ENCODE measurements at places on chromosomes 5 and 9.

GRCh38 chr5:133514456-133514855 lies 97.9 kb downstream of the FSTL4 start:
- DNase-seq, result no peak

- peak; percentile 48 for DNase-seq
Measured at GRCh38 chr5:140345919-140346347, 470 bp downstream of the HBEGF start.

DNA sequence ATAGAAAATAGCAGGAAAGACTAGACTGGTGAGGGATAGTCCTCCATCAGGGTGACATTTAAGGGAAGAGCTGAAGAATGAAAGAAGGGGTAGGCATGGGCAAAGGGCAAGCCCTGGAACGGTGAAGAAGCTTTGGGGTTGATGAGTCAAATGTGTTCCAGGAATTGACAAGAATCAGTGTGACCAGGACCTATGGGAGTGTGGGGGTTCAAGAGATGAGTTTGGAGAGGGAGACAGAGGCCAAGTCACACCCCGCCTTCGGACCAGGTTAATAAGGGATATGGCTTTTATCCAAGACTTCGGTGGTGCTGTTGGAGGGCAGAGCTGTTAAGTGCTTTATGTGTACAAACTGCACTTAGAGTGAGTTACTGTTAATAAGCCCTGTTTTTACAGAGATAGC lies 920 bp downstream of the PMPCA start:
- DNase-seq, result peak; percentile 7

DNA sequence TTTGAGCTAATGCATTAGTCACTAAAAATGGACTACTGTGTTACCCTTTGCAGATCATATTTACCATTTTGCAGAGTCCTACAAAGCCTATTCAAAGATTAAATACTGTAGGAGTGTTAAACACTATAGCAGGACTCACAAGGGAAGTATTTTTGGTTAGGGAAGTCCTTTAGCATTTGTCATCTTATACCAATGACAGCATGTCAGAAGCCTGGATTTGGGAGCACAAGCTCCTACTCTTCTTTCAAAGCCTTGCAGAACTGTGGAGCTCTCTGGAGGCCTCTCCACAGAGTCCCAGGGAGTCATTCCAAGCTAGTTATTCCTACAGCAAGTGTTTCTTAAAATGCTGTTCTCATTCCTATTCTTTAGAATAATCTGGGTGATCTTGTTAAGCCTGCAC lies 288.8 kb downstream of the PIK3R1 start:
- no peak for DNase-seq

DNA sequence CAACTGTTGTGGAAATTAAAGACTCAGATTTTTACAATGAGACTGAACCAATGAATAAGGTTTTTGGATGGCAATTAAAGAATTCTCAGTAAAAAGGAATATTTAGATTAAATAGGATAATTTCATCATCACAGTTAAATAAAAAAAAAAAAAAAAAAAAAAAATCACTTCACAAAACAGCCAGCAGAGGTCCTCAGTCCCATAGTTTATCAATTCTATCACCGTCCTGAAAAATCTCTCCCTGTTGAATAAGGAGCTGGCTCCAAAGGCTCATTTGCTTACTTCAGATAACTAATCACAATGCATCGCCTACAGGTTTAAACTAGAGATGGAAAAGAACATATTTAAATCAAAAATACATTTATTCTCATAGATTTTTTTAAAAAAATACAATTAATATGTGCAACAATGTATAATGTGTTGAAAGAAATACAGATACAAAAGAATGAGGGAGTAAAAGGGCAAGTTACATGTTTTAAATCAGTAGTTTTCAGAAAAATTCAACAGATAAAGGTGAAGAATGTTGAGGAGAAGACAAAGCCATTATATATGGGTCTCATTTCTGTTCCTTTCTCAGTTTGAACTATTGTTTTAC lies 175.8 kb upstream of the CHD1 start:
- DNase-seq, result peak; percentile 57

GRCh38 chr9:113511856-113512761 lies 48.6 kb downstream of the RGS3 start:
- DNase-seq, result peak; percentile 68

GRCh38 chr9:32764139-32764538 lies 19.2 kb upstream of the TMEM215 start:
- DNase-seq, result no peak

DNA sequence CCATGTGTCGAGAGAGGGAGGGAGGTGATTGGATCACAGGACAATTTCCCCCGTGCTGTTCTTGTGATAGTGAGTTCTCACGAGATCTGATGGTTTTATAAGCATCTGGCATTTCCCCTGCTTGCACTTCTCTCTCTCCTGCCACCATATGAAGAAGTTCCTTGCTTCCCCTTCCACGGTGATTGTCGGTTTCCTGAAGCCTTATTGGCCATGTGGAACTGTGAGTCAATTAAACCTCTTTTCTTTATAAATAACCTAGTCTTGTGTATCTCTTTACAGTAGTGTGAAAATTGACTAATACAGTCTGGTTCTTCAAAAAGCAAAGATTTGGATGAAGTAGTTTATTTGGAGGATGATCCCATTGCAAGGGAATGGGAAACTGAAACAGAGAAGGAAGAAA lies 11.3 kb upstream of the MIER3 start:
- peak; percentile 48 for DNase-seq

DNA sequence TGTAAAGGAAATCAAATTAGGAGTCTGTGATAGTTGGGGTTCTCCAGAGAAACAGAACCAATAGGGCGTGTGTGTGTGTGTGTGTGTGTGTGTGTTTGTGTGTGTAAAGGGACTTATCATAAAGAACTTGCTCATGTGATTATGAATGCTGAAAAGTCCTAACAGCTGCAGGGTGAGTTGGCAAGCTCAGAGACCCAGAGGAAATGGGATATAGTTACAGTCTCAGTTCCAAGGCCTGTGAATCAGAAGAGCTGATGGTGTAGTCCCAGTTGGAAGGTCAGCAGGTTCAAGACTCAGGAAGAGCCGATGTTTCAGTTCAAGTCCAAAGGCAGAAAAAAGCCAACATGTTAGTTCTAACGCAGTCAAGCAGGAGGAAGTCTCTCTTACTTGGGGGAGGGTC lies 214.2 kb downstream of the ELAVL2 start:
- DNase-seq, result no peak

DNA sequence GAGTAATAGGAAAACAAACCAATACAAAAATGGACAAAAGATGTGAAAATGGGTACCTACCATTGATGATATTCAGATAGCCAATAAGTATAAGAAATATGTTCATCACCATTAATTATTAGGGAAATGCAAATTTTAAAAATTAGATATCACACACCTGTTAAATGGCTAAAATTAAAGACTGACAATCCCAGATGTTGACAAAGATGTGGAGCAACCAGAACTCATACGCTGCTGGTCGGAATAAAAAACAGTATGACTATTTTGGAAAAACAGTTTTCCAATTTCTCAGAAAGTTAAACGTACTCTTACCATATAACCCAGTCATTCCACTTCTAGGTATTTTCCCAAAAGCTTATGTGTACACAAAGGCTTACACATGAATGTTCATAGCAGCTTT lies 27.1 kb downstream of the TMEM267 start:
- DNase-seq, result no peak

GRCh38 chr9:27386571-27387091 lies 89.7 kb upstream of the EQTN start:
- DNase-seq, result no peak

DNA sequence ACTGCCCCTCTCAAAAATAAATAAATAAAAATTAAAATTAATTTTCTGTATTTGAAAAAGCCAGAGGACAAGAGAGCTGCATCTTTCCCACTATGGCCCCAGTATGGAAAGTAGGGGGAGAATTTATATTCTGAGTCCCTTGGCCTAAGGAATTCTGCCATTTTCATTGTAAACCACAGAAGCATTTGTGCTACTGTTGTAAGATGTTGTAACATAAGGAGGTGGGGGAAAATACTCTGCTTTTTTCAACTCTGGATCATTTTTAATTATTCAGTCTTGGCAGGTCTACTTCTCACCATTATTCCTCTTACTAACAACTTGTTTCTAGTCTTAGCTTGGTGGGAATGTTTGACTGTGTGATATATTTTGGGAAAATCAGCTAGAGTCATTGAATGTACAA lies 52.3 kb upstream of the APC start:
- DNase-seq, result no peak

DNA sequence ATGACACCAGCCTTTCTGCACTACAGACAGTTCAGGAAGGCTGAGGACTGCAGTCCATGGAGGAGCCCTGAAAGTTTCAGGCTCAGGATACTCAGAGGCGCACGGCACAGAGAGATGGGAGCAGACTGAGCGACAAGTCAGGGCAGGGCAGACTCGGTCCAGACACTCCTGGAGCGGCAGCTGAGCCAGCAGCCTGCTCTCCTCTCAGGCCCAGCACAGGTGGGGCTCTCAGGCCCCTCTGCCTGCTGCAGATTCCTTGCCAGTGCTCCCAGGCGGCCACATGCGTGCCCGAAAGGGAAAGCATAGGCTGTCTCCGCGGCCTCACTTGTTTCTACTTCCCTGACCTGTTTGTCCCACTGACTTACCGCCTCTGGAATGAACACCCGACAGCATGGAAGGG lies 228.3 kb downstream of the IRX2 start:
- DNase-seq, result no peak

- DNase-seq, result no peak
Measured at GRCh38 chr5:104126980-104127379, 564.4 kb upstream of the NUDT12 start.

DNA sequence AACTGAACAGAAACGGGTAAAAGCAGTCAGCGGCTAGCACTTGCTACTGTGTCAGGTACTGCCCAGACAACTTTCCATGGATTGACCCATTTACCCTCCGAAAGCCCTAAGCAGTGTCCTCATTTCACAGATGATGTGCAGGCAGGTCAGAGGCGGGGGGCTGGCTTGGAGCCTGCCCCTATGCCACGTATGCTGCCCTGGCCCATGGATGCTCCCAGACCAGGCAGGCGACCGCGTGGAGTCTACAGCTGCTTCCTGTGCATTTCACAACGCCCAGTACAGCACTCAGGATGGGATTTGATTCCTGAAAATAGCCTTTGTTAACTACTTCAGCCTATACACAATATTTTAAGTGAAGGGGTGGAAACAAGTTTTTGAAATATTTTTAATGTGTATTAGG lies 202.9 kb downstream of the NXNL2 start:
- no peak for DNase-seq

DNA sequence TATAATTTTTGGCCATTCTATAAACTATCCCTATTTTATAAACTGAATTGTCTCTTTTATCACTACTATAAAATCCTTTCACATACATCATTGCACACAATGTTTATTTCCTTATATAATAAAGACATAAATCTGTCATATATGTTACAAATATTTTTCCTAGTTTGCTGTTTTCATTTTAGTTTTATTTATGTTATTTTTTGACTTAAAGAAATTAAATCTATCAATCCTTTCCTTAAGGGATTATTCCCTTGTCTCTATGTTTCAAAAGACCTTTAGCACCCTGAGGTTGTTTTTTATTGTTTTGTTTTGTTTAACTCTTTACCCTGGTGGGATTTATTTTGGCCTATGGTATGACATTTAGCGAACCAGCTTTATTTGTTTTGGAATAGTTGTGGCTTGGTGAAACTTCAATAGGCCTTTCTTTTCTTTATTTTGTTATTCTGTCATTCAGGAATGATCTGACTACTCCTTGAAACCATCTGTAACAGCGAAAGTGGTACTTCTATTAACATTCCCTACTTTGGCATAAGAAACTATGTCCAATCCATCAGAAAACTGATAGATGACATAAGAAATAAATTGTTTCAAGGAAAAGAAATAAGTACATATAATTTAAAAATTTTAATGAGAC lies 125.9 kb downstream of the CEP120 start:
- DNase-seq, result no peak

DNA sequence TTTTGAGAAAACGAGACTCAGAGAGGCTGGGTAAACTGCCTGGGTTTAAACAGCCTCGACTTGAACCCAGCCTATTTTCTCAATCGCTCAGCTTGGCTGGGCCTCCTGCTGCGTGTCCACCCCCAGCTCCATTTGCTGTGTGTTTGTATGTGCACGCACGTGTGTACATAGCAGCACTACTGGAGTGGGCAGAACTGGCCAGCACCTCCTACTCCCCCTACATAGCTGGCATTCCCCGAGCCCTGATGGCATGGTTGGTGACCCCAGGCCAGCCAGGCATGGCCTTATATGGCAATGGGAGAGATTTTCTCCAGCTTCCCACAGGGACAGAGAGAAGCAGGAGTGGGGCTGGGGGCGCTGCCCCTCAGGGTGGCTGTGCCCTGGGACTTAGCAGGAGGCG lies 4.1 kb downstream of the AIF1L start:
- DNase-seq, result no peak

- DNase-seq, result no peak
Measured at GRCh38 chr5:80937584-80938356, 22.4 kb upstream of the RASGRF2 start.

GRCh38 chr5:149807176-149807575 lies 77.1 kb downstream of the PPARGC1B start:
- DNase-seq, result no peak

GRCh38 chr9:126861707-126862103 lies 1.3 kb downstream of the ZBTB34 start:
- peak; percentile 59 for DNase-seq

DNA sequence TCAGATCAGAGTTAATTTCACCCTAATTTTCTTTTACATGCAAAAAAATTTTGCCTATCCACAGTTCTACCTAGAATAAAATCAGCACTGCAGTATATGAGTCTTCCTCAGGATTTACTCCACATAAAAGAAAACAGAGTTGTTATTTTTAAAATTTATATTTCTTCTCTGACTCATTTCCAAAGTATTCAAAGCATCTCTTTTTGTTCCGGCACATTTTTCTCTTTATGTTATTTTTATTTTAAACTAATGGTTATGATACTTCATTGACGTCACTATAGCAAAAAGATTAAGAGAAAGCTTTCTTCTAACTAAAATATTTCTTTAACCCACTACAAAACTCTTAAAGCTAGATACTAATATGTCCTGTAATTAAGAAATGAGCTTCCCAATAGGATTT lies 590.4 kb downstream of the PRELID2 start:
- DNase-seq, result no peak

DNA sequence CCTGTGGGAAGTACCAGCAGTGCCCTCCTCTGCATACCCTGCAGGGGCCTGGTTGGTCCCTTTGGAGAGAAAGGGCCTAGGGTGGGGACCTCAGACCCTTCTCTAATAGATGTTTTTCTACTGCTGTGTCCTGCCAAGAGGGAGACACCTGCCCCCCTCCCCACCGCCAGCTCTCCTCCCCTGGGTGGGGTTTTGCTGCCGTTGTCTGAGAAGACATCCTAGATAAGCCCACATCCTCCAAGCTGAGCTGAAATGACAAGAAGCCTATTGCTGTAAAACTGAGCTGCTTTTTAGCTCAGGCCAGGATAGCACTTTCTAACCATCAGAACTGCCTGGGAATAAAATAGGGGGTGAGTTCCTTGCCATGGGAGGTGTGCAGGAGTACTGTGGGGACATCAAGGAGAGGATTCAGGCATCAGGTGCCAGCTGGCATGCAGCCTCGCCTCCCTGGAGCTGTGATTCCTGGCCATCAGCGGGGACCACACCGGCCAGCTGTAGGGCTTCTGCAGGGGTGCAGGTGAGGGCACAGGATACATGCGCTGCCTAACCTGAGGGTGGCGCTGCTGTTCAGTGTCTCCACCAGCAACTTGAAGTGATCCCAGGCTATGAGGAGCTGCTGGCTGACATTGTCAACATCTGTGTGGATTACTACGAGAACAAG lies 37.9 kb downstream of the CYFIP2 start:
- DNase-seq, result no peak

Measured in suppressor macrophage treated with lipopolysaccharide for 4 hours (primary cell).